GM12878 (cell line): ENCODE measurements at places on chromosomes 6 and 20. TPM values are rescaled to one million over a fixed set of nuclear protein-coding genes. Genes with fewer than 3 reads are reported as not detected.

The TMEM244 gene
- total RNA-seq, result not detected in 2 replicates

DNA sequence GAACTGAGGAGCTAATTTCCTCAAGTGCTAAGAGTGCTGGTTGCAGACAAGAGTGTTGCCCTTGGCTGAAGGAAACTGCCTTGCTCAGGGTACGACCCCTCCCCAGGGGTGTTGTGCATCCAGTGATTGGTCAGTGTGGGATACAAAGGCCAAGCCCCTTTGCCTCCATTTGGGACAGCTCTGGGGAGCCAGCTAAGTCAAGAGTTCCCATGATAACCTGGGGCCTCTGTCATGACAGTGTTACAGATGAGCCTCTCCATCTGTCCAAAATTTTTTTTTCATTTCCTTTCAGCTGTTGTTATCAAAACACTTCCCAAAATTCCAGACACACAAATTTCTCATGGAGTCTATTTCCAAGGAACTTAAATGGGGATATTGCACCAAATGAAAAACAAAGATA, 93.3 kb downstream of the HS3ST5 start:
- H3K4me1 ChIP-seq, result no peaks in the 10 kb centered on the region
- no peaks in the 10 kb centered on the region for H3K36me3 ChIP-seq
- DNase-seq, result no peak
- no peak overlapping the region for H3K27ac ChIP-seq
- no peak overlapping the region for H3K4me3 ChIP-seq

DNA sequence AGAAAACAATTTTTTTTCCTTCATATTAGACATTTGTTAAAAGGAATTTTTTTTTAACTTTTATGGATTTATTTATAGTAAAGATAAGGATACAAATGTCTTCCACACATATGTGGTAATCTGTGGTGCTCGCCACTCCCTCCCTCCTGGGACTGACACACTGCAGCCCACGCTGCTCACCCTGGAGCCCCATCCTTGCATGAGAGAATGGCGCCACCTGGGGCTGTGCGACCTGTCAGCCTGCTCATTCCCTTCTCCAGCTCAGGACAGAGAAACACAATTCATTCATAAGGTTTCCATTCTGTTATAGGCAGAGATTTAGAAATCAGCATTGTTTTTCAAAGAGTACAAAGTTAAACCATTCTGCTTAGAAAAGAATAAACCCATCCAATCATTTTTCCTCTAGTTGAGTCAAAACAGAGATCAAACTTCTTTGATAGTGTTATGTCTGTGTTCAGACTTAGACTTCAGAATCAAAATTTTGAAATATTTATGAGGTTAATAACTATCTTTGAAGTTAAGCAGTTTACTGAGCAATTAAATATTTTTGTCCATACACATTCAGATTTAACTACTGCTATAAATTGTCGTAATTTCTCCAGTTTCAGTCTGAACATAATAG, 42.8 kb upstream of the DYNLRB1 start:
- H3K27me3 ChIP-seq, result no peaks in the 10 kb centered on the region
- DNase-seq, result no peak
- H3K4me1 ChIP-seq, result peaks cover 8% of the 10 kb centered on the region
- peaks cover 4% of the 10 kb centered on the region for H3K36me3 ChIP-seq
- no peak overlapping the region for H3K4me3 ChIP-seq

DNA sequence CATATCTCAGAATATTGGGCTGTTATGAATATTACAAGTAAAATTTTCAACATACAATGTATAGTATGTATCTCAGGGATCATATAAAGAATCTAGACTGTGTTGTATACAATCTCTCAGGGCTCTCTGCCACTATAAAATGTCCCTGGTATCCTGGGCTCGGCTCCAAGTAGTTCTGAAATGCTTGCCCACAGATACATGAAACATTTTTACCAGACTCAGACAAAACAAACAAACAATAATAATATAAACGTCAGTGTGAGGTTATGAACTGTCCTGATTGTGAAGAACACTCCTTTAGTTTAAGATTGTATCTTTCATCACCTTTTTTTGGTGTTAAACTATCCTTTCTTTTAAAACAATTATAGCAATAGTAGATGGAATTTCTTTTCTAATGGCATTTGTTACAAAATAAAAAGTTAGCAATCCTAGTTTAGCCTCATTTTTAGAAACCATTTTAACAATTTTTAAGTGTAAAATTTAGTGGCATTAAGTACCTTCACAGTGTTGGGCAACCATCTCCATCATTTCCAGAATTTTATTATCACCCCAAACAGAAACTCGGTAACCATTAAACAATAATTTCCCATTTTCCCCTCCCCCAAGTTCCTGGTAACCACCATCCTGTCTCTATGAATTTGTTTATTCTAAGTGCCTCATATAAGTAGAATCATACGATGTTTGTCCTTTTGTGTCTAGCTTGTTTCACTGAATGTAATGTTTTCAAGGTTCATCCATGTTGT, 17.4 kb upstream of the LY86 start:
- no peak overlapping the region for H3K4me3 ChIP-seq
- peaks cover 2% of the 10 kb centered on the region; the same call in 1 of the 2 replicates for H3K36me3 ChIP-seq
- H3K4me1 ChIP-seq, result no peaks in the 10 kb centered on the region
- H3K27ac ChIP-seq, result no peak overlapping the region
- DNase-seq, result no peak

DNA sequence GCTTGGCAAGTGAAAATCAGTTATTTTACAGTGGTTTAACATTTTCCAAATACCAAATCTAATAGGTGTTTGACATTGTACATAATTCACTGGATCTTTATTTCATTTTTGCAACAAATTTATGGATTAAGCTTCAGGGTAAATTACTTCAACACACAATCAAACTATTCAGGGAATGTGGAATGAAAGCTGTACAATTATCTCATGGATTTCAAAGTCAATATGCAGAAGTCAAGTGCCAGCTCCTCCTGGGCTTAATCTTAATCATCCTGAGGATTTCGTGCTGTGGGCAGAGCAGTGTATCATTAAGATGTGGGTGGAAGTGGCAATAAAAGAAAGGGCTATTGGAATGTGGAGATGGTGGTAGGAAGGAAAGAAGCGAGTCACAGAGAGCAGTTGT, 548.8 kb downstream of the COL12A1 start:
- H3K36me3 ChIP-seq, result no peaks in the 10 kb centered on the region
- no peak overlapping the region for H3K4me3 ChIP-seq
- no peaks in the 10 kb centered on the region for H3K27me3 ChIP-seq
- no peaks in the 10 kb centered on the region for H3K4me1 ChIP-seq
